CD4-positive, alpha-beta T cell treated with Interleukin-2 at 100 ng/mL for 4 hours (primary cell): ENCODE measurements at places on chromosomes 5 and 9.

GRCh38 chr9:8332871-8333270, 533.3 kb upstream of the DMAC1 start:
- no peak for DNase-seq

DNA sequence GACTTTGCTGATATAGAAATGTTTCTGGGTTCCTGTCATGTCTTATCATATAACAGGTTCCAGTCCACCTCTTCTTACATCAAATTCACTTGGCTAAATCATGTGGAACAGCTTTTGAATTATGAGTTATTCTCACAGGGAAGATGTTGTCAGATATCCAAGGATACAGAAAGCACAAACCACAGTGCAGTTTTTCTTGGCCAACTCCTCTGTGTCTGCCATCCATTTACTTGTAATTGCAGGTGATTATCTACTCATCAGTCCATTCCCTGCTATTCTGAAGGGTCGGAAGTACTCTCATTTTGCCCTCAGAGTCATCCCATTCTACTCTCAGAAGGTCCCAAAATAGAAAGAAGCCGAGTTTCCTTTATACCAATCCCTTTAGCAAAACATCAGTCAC, 10.0 kb downstream of the MARCHF11 start:
- DNase-seq: no peak

DNA sequence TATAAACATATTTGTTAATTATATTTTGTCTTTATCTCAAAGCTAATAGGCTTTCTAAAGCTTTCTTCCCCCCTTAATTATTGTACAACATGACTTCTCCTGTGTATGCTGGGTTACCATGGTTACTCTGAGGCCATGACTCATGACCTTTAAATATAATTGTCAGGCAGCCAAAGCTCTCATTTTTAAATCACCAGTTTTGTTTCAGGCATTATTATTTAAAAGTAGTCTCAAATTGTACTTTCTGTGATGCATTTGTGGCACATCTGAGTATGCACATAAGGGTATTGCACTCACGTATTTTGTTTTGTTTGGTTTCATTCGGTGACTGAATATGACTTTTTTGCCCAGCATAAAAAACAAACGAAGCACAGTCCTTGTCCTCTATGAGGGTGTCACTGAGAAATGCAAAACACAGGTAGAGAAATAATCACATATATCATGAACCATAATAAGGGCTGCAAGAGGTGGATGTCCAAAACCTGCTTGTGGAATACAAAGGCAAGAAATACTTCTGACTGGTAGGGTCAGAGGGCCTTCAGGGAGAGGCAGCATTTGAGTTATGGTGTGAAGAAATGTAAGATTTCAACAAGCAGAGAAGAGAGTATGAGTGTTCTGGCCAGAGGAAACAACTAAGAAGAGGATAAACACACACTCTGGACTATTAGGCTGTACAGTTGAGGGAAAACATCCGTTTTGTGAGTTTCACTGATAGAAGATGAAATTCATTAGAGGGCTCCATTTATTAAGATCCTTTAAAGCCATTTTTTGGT, 2.1 kb downstream of the CCDC192 start:
- no peak for DNase-seq

DNA sequence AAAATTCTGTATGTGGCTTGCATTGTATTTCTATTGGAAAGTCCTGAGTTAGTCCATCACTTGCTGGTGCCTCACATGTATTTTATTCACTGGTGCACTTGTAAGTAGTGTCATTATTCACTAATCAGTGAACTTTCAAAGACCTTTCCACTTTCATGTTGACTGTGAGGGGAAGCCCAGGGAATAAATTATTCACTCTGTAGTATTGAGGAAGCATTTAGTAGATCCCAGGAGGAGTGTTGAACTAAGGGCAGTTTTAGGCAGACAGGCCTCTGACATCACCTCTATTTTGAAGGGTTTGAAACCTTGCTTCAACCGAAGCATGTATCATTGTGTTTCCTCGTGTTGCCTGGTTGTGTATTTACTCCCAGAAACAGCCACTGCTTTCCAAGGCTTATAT, 705.4 kb upstream of the RIOK2 start:
- DNase-seq: no peak

- no peak for DNase-seq
Observed at GRCh38 chr9:120608421-120608820, 28.5 kb upstream of the CDK5RAP2 start.

DNA sequence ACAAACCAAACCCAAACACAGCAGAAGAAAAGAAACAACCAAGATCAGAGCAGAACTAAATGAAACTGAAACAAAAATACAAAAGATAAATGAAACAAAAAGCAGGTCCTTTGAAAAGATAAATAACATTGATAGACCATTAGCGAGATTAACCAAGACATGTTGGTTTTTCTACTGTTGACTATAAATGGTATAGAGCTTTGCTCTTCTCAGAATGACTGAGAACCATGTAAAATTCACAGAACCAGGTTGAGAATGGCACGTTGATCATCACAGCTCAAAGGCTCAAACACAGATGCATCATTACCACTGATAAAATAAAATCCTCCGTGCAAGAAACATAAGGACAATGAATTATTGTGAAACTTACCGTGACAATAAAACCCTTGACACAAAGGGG, 105.2 kb downstream of the MARCHF11 start:
- no peak for DNase-seq
